ENCODE measurements at places on chromosomes 1 and 21.

- no peak overlapping the region for H3K27ac ChIP-seq
- H3K27me3 ChIP-seq, result no peaks in the 10 kb centered on the region
- H3K4me1 ChIP-seq, result no peaks in the 10 kb centered on the region
- no peak overlapping the region for H3K4me3 ChIP-seq
- H3K36me3 ChIP-seq, result no peaks in the 10 kb centered on the region
Measured at GRCh38 chr1:20361805-20362381, 71.2 kb downstream of the VWA5B1 start.

DNA sequence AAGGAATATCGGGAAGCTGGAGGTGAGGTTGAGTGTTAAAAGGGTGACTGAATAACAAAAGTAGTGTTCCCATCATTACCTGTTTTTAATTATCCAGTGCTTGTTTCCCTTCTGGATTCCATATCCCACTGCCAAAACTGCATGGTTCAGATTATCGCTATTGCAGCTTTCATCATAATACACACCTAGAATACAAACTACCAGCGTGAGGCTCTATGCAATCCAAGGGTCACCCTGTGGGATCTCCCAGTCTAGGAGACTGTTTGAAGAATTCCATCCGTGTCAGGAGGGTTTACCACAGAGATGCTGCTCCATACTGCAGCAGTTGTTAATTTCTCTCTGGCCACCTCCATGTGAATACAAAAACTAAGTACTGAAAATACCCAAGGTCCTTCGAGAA lies 9.0 kb downstream of the CTSK start:
- DNase-seq, result no peak
- peaks cover 5% of the 10 kb centered on the region for H3K4me1 ChIP-seq
- no peaks in the 10 kb centered on the region for H3K27me3 ChIP-seq
- no peak overlapping the region for H3K27ac ChIP-seq

GRCh38 chr1:200029035-200029821 lies 1.7 kb downstream of the NR5A2 start:
- peak; percentile 81 for DNase-seq
- peak overlapping the region; percentile 53 for H3K4me3 ChIP-seq
- peak overlapping the region; percentile 84 for H3K27ac ChIP-seq
- H3K36me3 ChIP-seq, result no peaks in the 10 kb centered on the region

GRCh38 chr1:20632386-20632785 lies 872 bp upstream of the PINK1 start:
- peak overlapping the region; percentile 56 for H3K27ac ChIP-seq
- no peaks in the 10 kb centered on the region for H3K36me3 ChIP-seq
- H3K4me1 ChIP-seq, result peaks cover 20% of the 10 kb centered on the region
- H3K27me3 ChIP-seq, result no peaks in the 10 kb centered on the region

- DNase-seq, result peak; percentile 92
- H3K36me3 ChIP-seq, result no peaks in the 10 kb centered on the region
- peak within 1 kb of the TSS; percentile 70 for H3K27ac ChIP-seq
- H3K4me1 ChIP-seq, result peaks cover 21% of the 10 kb centered on the region
- no peaks in the 10 kb centered on the region for H3K27me3 ChIP-seq
- peak within 1 kb of the TSS; percentile 24 for H3K4me3 ChIP-seq
Measured at GRCh38 chr1:18480315-18481189, at the start of gene KLHDC7A. KLHDC7A (plus strand) TSS chr1:18480930; CDS start chr1:18480982, 52 bp downstream.

GRCh38 chr1:22978299-22978698 lies 5.6 kb upstream of the LACTBL1 start:
- H3K4me1 ChIP-seq, result no peaks in the 10 kb centered on the region
- DNase-seq, result no peak
- H3K27me3 ChIP-seq, result no peaks in the 10 kb centered on the region

GRCh38 chr1:223771814-223772770 lies 59.8 kb downstream of the CAPN2 start:
- peaks cover 10% of the 10 kb centered on the region for H3K36me3 ChIP-seq
- DNase-seq, result peak; percentile 83
- no peak overlapping the region for H3K4me3 ChIP-seq
- no peaks in the 10 kb centered on the region for H3K27me3 ChIP-seq
- H3K27ac ChIP-seq, result peak overlapping the region; percentile 88
- peaks cover 55% of the 10 kb centered on the region for H3K4me1 ChIP-seq

Data from Caco-2 (cell line).